ENCODE measurements at places on chromosomes 4 and X. TPM values are rescaled to one million over a fixed set of nuclear protein-coding genes. Genes with fewer than 3 reads are reported as not detected.

Gene FGF16
- total RNA-seq = 0.13 TPM

Gene BRS3
- not detected for total RNA-seq

Gene HAND2
- not detected for total RNA-seq

Gene SPATA4
- 0.38 TPM for total RNA-seq

Gene FDCSP
- total RNA-seq = not detected
